H9 (cell line): ENCODE measurements at places on chromosomes 3 and 15. TPM values are rescaled to one million over a fixed set of nuclear protein-coding genes. Genes with fewer than 3 reads are reported as not detected.

Gene ACKR2
- total RNA-seq: 0.13 TPM in 1 of 2 replicates, not detected in the other

Gene EXD1
- not detected in 2 replicates for total RNA-seq

Gene TFRC
- total RNA-seq: 131 and 135 TPM in 2 replicates

Gene GRIP2
- 3.1 and 3.2 TPM in 2 replicates for total RNA-seq

Gene SPATA12
- total RNA-seq: 0.11 and 0.22 TPM in 2 replicates

Gene POMGNT2
- total RNA-seq: 12.9 and 14.0 TPM in 2 replicates

Gene A4GNT
- total RNA-seq: not detected in 2 replicates

Gene NTRK3
- total RNA-seq: 2.4 and 2.5 TPM in 2 replicates

Gene SNTN
- not detected in 2 replicates for total RNA-seq

Gene SPPL2A
- 64.4 and 68.7 TPM in 2 replicates for total RNA-seq

Gene C2CD4B
- 0.13 and 0.22 TPM in 2 replicates for total RNA-seq

Gene GNB5
- total RNA-seq: 29.8 and 30.2 TPM in 2 replicates

Gene NOX5
- total RNA-seq: 0.04 TPM in 1 of 2 replicates, not detected in the other

Gene PLD1
- 1.5 and 1.8 TPM in 2 replicates for total RNA-seq

Gene TPRG1
- total RNA-seq: 0.20 and 0.66 TPM in 2 replicates

Gene CYP1A2
- total RNA-seq: not detected in 2 replicates

Gene PLSCR4
- 1.1 and 1.2 TPM in 2 replicates for total RNA-seq

Gene MST1R
- 4.9 and 5.3 TPM in 2 replicates for total RNA-seq
